ENCODE measurements at places on chromosomes 5 and 9.

DNA sequence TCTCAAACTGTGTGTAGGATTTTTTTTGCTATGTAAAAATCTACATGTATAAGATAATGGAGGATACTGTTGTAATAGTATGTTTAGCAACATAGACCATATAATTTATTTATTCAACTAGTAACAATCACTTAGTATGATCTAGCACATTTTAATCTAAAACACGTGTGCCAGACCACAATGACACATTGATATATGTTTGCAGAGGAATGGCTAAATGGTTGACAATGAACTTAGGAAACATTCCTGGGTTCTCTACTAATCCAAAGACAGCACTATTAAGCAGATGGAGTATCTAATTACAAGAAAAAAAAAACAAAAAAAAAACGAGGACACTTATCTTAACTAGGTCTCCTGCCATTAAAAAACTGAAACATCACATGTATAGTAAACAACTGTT, 261.7 kb upstream of the PAPPA start:
- DNase-seq = no peak

- DNase-seq = no peak
Measured at GRCh38 chr5:17879276-17879675, 245.0 kb downstream of the TAF11L14 start.

GRCh38 chr5:143514616-143515335, 111.3 kb upstream of the NR3C1 start:
- DNase-seq = no peak

DNA sequence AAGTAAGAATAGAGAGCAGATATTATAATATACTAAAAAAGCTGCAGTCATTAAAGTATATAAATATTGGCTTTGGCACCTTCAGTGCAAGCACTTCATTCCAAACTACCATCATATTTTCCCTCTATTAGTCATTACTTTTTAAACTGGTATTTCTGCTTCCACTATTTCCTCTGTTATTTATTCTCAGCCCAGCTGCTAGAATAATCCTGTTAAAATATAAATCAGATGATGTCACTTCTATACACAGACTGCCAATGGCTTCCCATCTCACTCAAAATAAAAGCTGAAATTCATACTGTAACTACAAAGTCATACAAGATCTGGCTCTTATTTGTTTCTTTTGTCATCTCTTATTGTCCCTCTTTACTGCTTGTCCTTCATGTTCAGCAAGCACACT, 432.9 kb downstream of the TLE4 start:
- DNase-seq = no peak

DNA sequence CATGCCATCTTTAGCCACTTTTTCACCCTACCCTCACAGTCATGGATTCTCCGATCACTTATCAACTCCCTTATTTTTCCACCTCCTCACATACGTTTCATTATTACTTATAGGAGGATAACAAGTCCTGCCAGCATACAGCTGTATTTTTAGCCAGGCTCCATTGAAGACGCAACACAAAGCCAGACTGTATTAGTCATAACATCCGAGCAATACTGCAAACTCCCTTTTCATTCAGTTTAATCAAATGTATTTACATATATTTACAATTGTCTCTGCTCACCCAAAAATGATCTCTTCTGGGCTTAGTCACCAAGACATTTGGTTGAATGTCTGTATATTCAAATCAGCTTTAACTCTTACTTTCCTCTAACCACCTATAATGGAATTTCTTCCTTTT, 126.4 kb upstream of the PRLR start:
- DNase-seq = no peak

GRCh38 chr5:179959641-179960040, 51.9 kb upstream of the TBC1D9B start:
- no peak for DNase-seq

- no peak for DNase-seq
Measured at GRCh38 chr5:179873588-179874110, 15.0 kb upstream of the MRNIP start.

GRCh38 chr9:28365020-28365640, 791.8 kb upstream of the C9orf72 start:
- no peak for DNase-seq

GRCh38 chr9:94675008-94675881, 35.9 kb upstream of the FBP1 start:
- no peak for DNase-seq

DNA sequence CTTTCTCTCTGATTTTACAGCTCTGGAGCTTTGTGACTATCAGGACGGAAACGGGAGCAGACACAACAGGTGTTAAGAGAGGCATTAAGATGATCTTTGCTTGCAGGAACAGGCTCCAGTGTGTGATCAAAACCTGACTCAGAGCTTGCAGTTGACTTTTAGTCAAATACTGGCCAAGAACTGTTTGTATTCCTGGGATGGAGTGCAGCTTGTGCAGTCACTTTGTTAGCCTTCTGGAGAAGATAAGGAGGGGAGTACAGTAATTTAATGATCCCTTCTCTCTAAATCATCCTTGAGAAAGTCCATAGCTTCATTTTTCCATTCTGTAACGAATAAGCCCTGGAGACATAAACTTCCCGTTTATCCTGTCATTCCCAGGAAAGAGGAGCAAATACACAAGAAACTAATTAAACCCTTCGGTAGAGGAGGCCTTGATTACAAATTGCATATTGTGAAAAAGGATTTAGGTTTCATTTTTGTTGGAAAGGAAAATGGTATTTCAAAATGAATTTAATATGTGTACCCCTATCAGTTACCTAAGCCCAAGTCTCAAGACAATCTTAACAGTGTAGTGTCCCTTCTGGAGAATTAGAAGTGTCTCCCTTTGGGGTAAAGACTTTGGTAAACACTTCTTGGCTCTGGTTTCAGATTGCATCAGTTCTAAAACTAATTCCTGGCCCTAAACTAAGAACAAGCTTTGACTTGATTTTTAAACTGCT, 3.1 kb upstream of the STOM start:
- DNase-seq = no peak

GRCh38 chr5:160539431-160539830, 117.8 kb downstream of the PTTG1 start:
- no peak for DNase-seq

GRCh38 chr9:134463280-134463679, 137.0 kb downstream of the RXRA start:
- DNase-seq = no peak

DNA sequence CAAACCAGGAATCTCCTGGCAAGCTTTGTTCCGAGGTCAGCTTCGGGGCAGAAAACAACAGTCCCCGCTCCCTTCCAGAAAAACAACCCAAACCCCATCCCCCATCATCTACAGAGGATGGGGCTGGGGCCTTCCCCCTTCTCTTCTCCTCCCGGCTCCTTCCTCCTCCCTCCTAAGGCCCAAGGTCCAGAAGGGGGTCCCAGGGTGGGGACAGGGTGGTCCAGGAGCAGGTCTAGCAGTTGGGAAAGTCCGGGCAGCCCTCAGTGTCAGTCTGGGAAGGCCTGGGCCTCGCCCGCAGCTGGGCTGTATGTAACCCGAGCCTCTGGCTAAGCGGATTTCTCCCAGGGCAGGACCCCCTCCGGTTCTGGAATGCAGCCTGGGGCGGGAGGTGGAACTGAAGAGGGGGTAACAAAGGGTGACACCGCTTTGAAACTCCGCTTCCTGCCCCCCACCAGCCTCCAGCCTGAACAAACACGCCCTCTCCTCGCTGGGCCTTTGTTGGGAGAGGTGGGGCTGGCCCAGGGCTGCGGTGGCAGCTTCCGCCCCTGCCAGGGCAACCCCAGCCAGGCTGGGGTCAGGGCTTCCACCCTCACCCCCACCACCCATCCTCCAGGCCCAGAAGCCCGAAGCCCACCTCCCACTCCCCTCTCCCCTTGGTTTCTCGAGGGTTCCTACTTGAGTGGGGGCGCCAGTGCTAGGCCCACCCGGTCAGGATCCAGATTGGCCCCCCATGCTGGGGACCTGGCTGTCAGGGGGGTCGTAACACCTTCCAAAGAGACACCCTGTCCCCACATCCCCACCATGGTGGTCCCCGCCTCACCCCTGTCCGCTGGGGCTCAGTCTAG, 63.5 kb downstream of the C9orf50 start:
- DNase-seq = no peak

DNA sequence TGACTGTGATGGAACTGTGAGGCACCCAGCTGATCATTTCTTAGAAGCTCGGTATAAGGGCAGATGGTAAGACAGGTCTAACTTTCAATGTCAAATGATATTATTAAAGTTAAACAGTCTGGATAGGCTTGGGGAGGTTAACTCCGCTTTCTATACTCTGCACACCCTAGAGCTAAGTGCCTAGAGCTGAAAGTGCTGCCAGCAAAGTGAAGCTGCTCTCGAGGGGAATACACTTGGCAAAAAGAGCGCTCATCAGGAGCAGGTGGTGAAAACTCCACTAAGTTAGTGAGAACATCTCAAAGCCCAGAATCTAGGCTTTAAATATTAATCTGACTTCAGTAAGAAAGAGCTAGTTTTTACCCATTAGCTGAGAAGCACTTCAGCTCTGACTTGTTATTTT, 349.6 kb upstream of the SLC30A5 start:
- DNase-seq = no peak

DNA sequence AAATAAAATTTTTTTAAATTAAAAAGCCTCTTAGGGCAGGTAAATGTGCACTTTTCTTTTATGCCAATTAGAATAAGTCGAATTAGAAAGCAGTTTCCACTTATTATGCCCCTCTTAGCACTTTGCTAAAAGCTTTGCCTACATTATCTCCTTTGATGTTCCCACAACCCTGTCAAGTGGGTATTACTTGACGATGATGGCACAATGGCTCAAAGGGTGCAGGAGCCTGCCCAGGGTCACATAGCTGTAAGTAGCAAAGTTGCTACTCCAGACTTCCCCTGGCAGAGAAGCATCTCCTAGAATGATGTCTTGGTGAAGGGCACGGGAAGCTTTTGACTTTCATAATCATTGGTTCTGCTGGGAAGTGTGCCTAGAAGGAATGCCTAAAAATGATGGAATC, 18.4 kb upstream of the IQGAP2 start:
- DNase-seq = no peak

DNA sequence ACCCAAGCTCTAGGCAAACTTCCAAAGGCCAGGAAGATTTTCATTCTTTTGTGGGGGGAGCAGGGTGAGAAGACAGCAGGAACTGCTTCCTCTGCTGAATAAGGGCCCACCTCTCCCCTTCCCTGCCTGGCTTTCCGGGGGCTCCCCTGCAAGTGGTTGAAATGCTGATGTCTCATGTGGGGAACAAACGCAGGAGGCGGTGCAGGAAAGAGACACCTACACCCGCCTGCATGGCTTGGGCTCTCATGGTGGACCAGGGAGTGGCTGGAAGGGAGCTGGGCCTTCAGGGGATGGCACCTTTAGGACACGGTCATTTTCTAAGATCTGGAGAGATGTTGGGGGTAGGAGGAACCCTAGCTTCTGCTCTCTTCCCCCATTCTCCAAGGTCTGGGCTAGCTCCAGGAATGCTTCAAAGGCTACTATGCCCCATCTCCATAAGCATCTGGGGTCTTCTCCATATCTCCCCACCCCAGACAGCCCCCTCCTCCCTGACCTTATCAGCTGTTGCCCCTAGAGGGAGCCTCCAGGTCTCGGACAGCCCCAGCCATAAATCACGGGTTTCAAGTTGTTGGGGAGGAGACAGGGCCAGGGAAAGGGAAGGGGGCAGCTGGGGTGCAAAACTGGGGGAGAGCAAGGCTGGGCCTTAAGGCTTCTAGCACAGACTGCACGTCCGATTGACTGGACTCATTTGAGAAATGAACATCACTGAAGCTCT, 76.6 kb downstream of the PSD2 start:
- no peak for DNase-seq

DNA sequence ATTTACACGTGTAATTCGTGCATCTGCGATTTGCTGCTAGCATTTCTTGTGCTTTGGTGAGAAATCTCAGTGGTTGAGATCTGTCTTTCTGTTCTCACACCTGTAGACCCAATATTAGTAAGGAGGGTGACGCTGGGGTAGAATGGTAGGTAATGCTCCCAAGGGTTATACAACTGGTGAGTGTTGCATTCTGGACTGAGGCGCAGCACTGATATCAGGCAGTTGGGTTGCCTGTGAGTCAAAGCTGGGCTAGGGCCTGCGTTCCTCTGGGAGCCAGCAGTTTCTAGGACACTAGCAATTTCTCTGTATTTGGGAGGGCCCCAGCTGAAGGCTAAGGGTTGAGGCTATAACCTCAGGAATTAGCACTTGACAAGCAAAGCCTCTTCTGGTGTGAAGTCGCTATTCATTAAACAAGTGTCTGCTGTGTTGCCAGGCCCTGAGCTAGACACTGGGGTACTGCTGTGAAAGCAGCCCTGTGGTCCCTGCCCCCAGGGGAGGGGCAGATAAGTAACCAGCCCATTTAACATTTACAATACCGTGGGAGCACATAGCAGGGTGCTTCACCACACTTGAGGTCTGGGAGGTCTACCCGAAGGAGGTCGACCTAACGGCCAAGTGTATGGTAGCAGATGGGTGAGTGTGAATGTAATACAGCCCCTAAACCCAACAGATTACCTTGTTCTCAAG, 28.7 kb downstream of the LARP1 start:
- DNase-seq = no peak

DNA sequence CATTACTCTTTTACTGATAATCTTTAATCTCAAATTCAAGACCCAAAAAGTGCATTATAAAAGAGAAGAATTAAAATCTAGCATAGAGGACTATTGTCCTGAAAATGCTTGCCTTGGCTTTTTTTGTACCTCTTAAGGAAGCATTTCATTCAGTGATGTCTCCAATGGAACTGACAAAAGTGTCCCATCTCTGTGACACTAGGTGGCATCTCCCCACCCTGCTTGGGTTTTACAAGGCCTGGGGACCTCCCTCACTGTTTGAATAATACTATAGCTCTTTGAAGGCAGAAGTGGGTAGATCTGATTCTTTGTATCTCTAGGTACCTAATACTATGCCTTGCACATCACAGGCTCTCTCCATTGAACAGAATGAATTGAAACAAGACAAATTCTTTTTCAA, 180.6 kb downstream of the EPB41L4A start:
- DNase-seq = no peak

- DNase-seq = no peak
Measured at GRCh38 chr5:112196584-112196983, 222.5 kb downstream of the EPB41L4A start.

DNA sequence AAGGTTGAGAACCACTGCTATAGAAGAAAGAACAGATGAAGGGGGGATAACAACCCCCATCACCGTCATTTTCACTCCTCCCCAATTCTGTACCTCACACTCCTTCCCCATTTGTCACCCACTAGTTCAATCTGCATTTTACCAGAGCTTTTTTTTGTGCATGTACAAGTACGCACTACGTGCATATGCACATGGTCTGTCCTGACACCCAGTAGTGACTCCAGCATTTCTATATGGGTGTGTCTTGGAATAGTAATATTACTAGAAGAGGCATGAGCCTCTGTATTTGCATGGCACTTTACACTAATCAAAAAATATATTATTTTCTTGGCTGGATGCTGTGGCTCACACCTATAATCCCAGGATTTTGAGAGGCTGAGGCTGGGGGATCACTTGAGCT, 38.7 kb downstream of the NIM1K start:
- DNase-seq = no peak

DNA sequence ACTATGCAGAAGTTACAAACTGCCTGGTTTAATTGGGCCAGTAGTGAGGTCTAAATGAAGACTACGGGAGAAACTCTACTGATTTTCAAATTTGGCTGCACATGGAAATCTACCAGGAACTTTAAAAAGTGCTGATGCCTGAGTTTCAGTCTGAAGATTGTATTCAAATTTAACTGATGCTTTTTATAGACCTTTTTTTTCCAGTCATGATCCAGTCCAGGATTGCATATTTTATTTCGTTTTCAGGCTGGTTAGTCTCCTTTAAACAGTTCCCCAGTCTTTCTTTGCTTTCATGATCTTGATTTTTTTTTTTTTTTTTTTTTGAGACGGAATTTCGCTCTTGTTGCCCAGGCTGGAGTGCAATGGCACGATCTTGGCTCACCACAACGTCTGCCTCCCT, 23.7 kb upstream of the SPZ1 start:
- DNase-seq = no peak

Measured in activated CD8-positive, alpha-beta memory T cell treated with anti-CD3 and anti-CD28 coated beads for 4 hours (primary cell).